HT-29 (cell line): ENCODE measurements at places on chromosomes 2 and 18. TPM values are rescaled to one million over a fixed set of nuclear protein-coding genes. Genes with fewer than 3 reads are reported as not detected.

- DNase-seq: no peak
Measured at GRCh38 chr18:79776674-79777073, 21.1 kb upstream of the KCNG2 start.

DNA sequence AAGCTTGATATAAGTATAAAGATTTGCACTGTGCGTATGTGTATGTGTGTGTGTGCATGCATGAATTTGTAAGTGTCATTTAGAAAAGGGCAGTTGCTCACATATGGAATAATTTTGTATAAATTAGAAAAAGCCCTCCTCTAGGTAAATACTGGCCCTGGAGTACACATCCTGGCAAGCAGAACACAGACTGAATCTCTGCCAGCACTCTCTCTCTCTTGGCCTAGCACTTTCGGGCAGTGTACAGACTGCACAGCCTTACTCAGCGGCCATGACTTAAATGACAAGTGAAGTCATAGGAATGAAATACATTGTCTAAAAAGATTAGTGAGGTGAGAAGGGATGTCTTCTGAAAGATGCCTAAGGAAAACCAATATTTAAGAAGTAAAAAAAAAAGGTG is 214.1 kb downstream of the RDH14 start:
- no peak for DNase-seq

- no peak for DNase-seq
Measured at GRCh38 chr2:216373896-216374295, 1.6 kb upstream of the MARCHF4 start.

DNA sequence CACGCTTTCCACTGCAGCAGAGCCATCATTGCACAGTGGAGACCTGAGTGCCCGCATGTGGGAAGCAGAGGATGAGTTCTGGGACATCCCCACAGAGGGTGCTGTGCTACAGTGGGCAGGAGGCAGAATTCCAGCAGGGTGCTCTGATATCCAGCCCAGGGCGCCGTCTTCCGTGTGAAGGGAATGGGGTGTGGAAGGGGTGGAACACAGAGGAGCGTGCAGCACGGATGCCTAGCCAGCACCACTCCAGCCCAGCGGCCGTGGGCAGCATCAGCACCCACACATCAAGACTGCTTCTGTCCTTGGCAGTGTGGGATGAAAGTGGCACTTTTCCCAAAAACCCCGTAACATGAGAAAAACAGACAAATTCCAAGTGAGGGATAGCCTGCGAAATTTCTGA is 134.3 kb downstream of the ZNF236 start:
- DNase-seq: no peak

DNA sequence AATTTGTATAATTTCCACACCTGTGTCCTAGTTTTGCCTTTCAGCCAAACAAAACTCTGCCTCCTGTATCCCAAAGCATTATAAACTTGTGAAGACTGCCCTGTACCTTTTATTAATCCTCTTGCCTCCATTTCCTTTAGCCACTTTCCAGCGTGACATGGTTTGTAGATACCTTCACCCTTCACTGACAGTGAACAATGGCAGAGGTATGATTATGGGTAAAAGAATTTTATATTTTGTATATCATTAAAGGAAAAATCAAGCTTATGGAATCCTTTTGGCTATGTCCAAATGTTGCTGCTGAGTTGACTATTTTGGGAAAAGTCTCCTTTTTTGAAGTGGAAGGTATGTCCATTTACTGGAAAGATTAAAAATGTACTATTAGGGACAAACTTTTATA is 251.7 kb downstream of the HNMT start:
- no peak for DNase-seq

GRCh38 chr2:120606931-120607330 is 128.7 kb upstream of the GLI2 start:
- no peak for DNase-seq

- no peak for DNase-seq
Measured at GRCh38 chr18:13165636-13166423, 52.7 kb upstream of the LDLRAD4 start.

The SCYGR8 gene
- not detected in 2 replicates for total RNA-seq

The EMILIN2 gene
- 33.0 and 48.0 TPM in 2 replicates for total RNA-seq

The HOXD1 gene
- not detected in 2 replicates for total RNA-seq

DNA sequence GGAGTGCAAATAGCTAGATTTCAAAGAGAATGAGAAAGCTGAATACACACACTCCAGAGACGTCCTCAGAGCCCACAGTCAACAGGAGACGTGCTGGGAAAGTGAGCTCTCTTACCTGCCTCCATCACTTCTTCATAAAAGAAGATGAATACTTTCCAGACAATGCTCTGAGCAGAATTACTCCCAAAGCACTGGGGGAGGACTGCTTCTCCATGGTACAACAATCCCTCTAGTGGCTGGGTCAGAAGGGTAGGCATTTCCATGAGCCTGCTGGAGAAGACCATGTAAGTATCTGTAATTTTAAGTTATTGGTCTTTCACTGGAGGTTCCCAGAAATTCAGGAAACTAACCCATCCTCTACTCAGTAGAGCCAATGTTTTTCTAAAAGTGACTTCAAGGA is 190.3 kb downstream of the RBM43 start:
- DNase-seq: peak; percentile 36

- peak; percentile 32 for DNase-seq
Measured at GRCh38 chr2:231780123-231780908, 766 bp downstream of the PDE6D start.

GRCh38 chr2:85323351-85323987 is 4.3 kb downstream of the TGOLN2 start:
- no peak for DNase-seq

GRCh38 chr18:77940566-77940965 is 690.9 kb downstream of the GALR1 start:
- no peak for DNase-seq

DNA sequence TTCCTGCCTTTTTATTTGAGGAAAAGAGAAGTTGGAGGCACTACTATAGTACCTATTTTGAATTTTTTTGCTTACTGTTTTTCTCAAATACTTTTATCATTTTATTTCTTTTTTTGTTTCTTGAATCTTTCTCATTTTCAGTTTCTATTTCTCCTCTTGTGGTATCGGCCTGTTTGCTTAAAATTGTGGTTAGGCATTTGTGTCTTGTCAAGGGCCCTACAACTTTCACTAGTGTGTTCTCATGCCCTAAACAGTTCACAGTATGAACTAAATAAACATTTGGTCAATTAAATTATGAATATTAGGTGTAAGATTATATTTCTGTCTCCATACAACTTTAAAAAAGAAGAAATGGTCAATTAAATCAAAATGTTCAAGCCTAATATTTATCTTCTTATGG is 613.5 kb downstream of the MBD2 start:
- DNase-seq: no peak

The DDX18 gene
- 28.5 and 33.2 TPM in 2 replicates for total RNA-seq

GRCh38 chr18:69996417-69996816 is 48.7 kb upstream of the CD226 start:
- DNase-seq: no peak

The CDH19 gene
- not detected in 2 replicates for total RNA-seq

DNA sequence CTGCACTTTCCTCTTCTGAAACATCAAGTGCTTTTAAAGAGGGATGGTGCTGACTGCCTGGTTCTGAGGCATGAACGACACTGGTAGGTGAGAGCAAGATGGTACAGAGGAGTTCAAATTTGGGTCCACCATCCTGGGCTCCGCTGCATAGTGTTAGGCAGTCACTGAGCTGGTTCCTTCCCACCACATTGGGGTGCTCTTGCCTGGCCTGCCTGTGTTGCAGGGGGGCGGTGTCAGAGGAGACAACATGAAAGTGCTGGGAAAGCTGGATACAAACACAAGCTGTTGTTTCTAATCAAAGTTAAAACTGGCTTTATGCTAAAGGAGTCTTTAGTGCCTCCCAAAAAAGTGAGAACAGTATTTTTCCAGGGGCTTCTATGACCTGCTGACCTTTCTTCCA is 258.1 kb downstream of the GBX2 start:
- no peak for DNase-seq

The SERPINE2 gene
- total RNA-seq: 1.9 and 5.6 TPM in 2 replicates

The HTR2B gene
- not detected in 2 replicates for total RNA-seq

The SP5 gene
- 12.8 and 15.1 TPM in 2 replicates for total RNA-seq

- DNase-seq: peak; percentile 90
Measured at GRCh38 chr2:237128026-237128703, 42.5 kb downstream of the COPS8 start.

The FAM110C gene
- total RNA-seq: 33.7 and 33.9 TPM in 2 replicates

DNA sequence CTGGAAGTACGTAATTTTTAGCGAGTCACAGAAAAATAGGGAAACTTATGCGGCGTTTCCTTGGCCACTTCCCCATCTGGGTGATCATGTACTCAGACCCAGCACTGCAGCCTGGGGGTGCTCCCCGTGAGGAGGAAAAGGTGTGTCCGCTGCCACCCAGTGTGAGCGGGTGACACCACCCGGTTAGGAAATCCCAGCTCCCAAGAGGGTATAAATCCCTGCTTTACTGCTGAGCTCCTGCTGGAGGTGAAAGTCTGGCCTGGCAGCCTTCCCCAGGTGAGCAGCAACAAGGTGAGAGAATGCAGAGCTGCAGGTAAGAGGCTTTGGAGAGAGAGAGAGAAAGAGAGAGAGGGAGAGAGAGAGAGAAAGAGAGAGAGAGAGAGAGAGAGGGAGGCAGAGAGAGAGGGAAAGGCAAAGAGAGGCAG is at the start of gene IL1R2:
IL1R2 (plus strand) TSS at position 240 of the 425 bp plus-strand sequence. CDS start 16,616 bp downstream, outside the sequence.
- DNase-seq: peak; percentile 27

DNA sequence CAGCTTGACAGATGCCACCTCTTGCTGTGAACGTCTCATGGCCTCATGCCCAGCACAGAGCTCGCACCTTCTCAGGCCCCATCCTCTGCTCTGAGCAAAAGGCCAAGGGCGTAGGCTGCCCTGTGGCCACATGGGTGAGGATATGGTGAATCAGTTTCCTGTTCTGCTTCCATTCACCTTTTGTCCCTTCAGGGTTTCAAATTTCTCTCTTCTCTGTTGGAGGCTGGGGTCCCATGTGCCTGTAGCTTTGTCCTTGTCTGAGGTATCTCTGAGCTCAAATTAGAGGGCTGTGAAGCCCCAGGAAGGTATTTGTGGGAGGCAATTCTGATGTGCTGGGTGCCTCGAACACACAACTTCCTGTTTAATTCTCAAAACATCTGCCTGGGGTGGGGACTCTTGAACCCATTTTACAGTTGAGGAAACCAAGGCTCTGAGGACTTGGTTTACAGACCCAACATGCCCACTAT is 29.0 kb downstream of the ZAP70 start:
- no peak for DNase-seq

DNA sequence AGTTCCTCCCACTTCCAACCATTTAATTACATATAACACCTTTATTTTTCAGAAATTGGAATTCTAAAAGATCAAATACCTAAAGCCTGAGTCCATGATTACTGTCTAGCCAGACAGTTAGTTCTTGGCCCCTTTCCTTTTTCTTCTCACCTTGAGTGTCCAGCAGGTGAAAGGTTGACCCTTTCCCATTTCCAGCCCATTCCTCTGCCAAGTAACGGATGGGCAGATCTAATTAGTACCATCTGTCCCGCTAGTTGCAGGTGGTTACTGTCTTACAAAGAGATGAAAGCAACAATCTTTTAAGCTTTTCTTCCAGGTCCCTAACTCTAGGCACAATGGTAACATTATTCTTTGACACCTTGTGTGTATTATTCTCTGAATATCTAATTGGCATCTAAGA is 506.7 kb downstream of the ARHGAP15 start:
- no peak for DNase-seq

The KCTD1 gene
- total RNA-seq: 23.4 and 29.5 TPM in 2 replicates

GRCh38 chr2:134919341-134920210 is 954 bp downstream of the CCNT2 start:
- DNase-seq: peak; percentile 62

The GKN2 gene
- total RNA-seq: not detected in 2 replicates

DNA sequence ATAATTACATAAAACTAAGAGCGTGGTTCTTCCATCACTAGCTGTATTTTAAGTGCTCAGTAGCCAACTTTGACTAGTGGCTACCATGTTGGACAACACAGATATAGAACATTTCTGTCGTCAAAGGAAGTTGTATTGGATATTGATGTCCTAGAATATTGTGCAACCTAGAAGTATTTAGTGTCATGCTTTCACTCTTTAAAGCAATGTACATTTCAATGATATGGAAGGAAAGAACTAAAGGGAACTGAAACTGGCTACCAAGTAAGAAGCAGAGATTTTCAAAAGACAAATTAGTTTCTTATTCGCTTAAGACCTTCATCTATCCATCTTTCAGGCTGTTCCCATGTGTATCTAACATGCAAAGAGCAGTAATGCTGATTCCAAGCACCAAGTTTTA is 85.4 kb upstream of the EML6 start:
- DNase-seq: no peak

DNA sequence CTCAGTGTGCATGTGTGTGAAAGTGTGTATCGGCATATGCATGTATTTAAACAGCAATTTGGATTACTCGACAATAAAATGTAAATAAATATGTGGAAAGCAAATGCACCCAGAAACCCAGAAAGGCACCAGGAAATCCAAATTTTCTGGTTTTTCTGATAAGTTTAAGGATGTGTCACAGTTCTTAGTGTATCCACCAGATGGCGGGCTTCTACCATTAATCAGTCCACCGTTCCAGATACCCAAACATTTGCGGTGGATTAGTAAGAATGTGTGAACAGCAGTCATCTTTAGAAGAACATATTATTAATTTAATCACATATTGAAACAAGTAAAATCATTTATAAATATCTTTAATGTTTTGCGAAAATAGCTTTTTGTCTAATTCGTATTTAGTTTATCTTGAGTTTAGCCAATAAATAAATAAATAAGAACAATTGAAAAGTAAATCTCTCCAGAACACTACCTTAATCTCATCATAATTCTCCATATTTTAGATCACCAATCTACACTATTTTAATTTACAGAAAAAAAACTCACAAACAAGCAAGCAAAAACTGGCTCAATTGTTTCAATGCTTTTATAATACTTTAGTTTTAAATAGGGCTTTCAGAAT is 298.9 kb downstream of the DSEL start:
- DNase-seq: peak; percentile 65

DNA sequence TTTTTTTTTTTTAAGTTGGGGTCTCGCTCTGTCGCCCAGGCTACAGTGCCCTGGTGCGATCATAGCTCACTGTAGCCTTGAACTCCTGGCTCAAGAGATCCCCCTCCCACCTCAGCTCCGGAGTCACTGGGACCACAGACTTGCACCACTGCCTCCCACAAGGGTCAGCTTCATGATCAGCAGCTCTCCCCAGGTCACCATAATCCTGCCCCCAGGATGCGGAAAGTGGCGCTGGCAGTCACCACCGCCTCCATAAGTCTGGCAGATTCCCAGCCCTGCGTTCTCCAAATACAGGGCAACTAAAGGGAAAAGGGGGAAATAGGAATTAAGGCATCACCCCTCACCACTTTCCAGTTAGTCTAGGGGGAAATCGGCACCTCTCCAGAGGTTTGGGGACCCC is 5.2 kb upstream of the ARID5A start:
- no peak for DNase-seq

- DNase-seq: no peak
Measured at GRCh38 chr2:117692001-117692763, 122.3 kb upstream of the DDX18 start.
